CD4-positive, alpha-beta T cell treated with Interleukin-6 at 100 ng/mL for 8 hours (primary cell): ENCODE measurements at places on chromosomes 6 and 20.

- DNase-seq = peak; percentile 12
Measured at GRCh38 chr6:79672631-79673111, 41.5 kb downstream of the SH3BGRL2 start.

- no peak for DNase-seq
Measured at GRCh38 chr6:37369321-37370201, 15.8 kb downstream of the RNF8 start.

DNA sequence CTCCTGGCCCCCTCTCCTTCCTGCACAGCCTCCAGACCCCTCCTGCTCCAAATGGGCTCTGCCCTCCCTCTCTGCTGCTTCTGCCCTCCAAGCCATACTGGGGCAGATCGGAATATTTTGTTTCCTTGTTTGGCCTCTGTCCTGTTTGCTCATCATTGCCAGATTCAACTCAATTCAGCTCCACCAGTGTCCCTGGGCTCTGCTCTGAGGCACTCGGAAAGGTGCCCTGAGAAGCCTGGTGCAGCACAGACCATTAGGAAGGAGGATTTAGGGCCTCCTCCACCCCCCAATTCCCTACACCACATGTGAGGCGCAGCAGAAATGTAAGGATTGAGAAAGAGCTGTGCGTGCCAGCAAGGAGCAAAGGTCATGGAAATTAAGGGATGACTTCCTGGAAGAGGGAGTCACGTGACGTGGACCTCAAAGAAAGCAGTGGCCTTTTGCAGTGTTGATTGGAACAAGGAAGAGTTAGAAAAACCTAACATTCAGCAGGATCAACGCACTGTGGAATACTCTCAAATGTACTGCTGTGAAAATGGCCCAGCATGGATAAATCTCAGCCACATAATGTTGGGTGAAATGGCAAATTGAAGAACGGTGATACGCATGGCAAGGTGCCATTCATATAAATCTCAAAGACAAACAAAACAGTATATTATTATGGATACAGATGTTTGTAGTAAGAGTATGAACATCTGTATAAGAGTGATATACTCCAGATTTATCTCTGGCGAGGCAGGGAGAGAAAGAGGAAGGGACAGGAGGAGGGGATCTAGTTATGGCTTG, 229.5 kb upstream of the RNF24 start:
- DNase-seq = no peak

DNA sequence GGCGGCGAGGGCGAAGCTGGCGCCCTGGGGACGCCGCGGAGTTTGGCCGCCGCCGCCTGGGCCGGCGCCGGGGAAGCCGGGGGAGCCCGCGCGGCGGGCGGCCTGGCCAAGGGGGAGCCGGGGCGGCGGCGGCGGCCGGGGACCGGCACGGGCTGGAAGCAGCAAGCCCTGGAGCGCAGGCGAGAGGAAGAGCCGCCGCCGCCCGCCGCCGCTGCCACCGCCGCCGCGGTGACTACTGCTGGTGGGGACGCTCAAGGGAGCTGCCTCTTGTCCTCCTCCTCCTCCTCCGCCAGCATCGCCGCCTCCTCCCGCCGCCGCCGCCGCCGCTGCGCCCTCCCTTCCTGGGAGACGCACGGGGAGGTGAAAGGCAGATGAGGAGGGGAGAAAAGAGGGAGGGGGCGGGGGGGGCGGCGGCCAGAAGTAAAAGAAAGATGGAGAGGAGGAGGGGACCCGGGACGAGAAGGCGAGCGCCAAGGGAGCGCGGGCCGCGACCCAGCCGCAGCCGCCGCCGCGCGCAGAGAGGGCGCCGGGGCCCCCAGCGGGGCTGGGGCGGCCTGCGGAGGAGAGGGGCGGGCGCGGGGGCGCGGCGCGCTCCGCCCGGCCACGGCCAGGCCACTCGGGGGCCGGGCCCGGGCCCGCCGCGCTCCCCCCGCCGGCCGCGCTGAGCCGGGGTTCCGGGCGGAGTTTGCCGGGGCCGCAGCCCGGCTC, 846 bp downstream of the PDE10A start:
- no peak for DNase-seq

DNA sequence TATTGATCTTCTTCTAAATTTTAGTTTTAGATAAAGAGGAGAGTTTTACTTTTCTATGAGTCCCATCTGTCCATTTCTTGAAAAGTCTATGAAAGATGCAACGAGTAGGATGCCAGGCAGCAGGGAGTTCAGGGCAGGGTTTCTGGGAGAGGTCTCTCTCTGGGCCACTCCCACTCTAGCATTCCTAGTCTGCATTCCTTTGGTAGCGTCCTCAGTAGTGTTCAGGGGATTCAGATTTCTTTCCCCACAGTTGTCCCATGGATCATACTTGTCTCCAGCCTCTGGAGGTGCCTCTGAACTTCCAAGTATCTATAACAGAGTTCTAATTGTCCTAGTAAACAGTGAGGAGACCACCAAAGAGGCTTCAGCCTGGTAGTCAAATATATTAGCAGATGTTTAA, 225.3 kb downstream of the RIMS1 start:
- DNase-seq = no peak

DNA sequence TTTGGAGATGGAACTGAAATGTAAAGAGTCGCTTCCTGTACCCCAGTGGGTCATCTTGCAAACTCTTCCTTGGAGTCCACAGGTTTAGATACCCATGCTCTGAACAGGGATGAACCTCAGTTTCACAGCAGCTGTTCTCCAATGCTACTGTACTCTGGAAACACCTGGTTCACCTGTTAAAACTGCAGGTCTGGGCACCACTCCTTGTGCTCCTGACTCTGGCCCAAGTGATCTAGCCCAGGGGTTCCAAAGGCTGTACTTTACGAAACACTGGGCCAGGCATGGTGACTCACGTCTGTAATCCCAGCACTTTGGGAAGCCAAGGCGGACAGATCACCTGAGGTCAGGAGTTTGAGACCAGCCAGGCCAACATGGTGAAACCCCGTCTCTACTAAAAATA, 102.1 kb downstream of the ATP9A start:
- no peak for DNase-seq

- no peak for DNase-seq
Measured at GRCh38 chr20:14401479-14402138, 64.2 kb upstream of the FLRT3 start.

DNA sequence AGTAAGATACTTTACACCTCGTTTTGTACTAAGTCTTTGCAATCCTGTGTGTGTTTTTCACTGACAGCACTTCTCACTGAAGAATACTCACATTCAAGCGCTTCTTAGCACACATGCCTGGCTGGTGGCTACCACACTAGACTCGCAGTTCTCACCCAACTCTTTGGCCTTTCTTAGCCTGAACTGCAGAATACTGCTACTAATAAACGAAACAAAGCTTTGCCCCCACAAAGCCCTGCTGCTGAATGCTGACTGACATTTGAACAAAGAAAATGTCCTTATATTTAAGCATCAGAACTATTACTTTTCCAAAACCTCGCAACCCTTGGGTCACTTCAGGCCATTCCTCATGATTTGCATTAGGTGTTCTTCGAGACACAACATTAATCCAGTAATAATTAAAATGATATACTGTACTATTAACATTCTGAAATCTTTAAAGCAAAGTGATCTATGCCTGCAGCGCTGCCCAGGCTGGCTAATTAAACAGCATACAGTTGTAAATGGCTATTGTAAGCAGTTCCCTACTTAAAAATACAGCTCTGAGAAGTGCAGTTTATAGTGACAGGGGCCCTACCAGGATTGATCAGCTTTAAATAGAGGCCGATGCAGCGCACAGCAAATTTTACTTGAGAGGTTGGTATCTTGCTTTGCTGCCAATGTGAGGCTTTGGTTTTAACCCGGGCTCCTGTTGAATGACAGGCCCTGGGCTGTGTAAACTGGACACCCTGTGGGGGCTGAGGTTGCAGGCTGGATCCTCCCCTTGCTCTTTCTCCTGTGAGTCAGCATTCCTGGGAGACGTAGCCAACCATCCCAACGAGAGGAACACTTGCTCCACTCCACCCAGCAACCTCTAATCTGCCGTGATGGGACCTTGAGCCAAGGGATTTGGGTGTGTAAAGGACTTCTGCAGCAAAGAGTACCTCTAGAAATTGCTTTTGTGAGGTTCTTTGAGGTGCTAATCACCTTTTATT, 899.0 kb downstream of the TFAP2A start:
- DNase-seq = no peak

GRCh38 chr6:170448317-170448716, 104.8 kb downstream of the PSMB1 start:
- no peak for DNase-seq

GRCh38 chr6:81242624-81243023, 509.9 kb downstream of the TENT5A start:
- no peak for DNase-seq

- DNase-seq = no peak
Measured at GRCh38 chr20:10906834-10907233, 233.0 kb upstream of the JAG1 start.

DNA sequence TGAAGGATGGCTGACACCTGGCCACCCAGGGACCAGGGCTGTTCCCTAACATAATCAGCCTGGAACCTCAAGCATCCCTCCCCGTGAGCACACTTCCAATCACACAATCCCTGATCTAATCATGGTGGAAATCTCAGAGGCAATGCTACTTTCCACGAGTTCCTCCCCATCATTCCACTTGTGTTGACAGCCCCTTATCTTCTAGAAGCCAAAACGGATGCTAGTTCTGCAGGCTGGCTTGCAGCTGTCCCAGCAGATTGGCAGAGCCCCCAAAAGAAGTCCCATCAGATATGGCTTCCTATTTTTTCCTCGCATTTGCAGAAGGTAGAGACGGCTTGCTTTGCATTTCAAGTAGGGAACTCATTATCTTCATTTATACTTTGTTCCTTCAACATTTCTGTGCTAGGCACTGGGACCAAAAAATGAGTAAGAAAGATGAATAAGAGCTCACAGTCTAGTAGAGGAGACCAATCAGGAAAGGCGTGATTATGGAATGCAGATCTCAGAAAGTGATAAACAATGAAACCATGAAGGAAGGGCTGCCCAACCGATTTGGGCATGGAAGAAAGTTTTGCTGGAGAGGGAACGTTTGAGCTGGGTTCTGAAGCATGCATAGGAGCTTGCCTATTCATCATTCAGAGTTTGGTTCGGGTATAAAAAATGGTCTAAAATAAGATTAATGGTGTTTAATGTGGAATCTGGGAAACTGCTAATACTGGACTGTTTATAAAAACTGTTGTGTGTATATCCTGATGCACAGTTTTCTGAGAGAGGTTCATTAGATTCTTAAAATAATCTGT, 44.6 kb upstream of the TBC1D7 start:
- no peak for DNase-seq

DNA sequence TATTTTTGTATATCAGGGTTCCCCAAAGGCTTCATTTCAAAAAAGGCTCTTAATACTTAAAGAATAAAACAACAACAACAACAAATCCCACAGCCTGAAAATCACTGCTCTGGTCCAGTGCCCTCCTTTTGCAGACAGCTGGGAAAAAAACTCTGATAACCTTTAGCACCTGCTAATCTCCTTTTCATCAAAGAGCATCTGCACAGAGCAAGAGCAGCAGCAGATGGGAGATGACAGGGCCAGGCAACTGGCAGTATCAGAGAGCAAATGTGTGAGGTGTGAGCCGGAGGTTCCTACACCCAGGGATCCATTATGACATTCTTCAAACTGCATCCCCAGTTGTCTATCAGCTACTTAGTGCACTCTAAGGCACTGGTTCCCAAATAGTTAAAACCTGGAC, 25.7 kb downstream of the TTI1 start:
- no peak for DNase-seq

DNA sequence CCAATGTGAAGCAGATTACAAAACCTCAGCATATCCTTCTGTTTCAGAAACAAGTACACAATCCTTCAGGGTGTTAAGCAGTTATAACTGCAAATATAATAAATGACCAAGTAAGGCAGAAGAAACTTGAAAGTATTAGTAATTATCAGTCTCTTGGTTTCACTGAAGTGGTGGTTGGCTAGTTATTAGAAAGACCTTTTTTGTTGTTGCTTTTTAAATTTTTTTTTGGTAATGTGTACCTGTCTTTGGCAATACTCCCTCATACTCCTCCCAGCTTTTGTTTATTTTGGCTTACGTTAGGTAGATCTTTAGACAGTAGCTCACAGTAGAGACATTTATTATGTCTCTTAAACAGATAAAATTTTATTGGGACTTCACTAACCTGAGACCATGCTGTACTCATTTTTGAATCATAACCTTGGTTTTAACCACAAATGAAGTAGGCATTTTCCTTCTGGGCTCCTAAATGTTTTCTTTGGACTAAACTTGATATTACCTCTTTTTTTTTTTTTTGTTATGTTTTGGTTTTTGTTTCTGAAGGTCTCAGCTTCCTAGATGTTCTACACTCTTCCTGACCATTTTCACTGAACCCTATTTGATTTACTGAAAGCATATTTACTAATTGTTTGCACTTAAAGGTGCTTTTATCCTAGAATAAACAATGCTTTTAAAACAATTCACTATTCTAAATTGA, 6.4 kb downstream of the CD2AP start:
- no peak for DNase-seq

- no peak for DNase-seq
Measured at GRCh38 chr20:38159957-38160756, 4.9 kb downstream of the TGM2 start.

GRCh38 chr6:40477246-40478126, 109.7 kb downstream of the LRFN2 start:
- peak; percentile 2 for DNase-seq

DNA sequence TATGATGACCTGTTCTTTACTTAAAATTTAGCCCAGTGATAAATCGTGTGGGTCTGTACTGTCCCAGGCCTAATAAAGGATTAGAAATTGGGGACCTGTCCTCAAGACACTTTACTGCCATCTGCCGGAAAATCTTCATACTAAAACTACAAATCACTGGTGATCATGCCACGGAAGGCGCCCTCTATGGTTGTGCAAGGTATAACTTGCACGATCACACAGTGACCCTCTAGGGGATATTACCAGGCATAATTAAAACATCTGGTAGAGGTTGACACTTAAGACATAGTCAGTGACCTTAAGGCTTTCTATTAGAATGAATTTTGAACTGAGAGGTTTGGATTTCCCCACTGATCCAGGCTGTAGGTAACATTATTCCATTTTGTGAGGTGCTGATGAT, 172.6 kb downstream of the BMP2 start:
- no peak for DNase-seq

GRCh38 chr6:158773581-158774449, 45.4 kb downstream of the EZR start:
- DNase-seq = no peak

- DNase-seq = no peak
Measured at GRCh38 chr6:69090132-69090531, 455.1 kb downstream of the ADGRB3 start.

DNA sequence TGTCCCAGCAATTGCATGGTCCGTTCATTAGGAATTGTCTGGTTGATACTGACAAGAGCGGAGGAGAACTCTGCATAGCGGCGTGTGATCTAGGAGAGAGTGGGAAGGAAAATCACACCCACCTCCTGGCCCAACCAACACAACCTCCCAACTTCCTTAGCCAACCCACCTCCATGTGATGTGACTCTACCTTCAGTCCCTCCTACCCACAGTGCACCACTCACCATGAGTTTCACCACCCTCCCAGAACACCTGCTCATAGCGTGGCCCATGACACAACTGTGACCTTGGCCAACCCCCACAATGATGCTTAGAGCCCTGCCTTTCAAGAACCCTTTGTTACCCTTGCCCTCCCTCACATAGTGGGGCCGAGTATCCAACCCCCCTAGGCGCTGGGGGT, 7.7 kb downstream of the VPS52 start:
- DNase-seq = no peak

GRCh38 chr6:56526860-56527544, 115.7 kb downstream of the DST start:
- DNase-seq = no peak

GRCh38 chr20:56422824-56423189, 10.7 kb downstream of the CASS4 start:
- no peak for DNase-seq
